Progenitor cell of endocrine pancreas (in vitro differentiated cells): ENCODE measurements at places on chromosomes 12 and 14. TPM values are rescaled to one million over a fixed set of nuclear protein-coding genes. Genes with fewer than 3 reads are reported as not detected.

The FOXA1 gene
- 187 and 196 TPM in 2 replicates for total RNA-seq

DNA sequence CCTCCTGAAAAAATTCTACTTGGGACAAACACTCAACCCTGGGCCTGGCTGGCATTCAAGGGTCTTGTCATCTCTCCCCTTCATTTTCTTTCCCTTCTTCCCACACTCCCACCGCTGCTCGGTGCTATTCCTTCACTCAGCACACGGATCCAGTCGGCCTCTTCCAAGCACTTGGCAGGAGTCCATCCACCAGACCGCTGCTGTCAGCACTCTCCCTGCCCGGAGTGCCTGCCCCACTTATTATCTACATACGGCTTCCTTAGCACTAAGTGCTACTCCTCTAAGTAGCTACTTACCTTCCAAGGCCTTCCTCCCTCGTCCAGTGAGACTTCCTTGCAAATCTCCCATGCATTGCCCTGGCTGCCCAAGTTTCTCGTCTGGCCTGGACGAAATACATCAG lies 29.8 kb downstream of the CALM1 start:
- DNase-seq: no peak

GRCh38 chr14:74255281-74255680 lies 16.0 kb downstream of the VSX2 start:
- DNase-seq: no peak

The CACNA1C gene
- total RNA-seq: 11.7 and 13.5 TPM in 2 replicates

GRCh38 chr12:131242741-131243496 lies 289.2 kb downstream of the ADGRD1 start:
- no peak for DNase-seq

The ANKRD13A gene
- total RNA-seq: 36.0 and 38.0 TPM in 2 replicates

- peak; percentile 87 for DNase-seq
Observed at GRCh38 chr12:48890657-48891418, 25.2 kb upstream of the RND1 start.

The IL22 gene
- total RNA-seq: not detected in 2 replicates

- DNase-seq: peak; percentile 39
Observed at GRCh38 chr12:47742253-47742825, 16.3 kb downstream of the RAPGEF3 start.

DNA sequence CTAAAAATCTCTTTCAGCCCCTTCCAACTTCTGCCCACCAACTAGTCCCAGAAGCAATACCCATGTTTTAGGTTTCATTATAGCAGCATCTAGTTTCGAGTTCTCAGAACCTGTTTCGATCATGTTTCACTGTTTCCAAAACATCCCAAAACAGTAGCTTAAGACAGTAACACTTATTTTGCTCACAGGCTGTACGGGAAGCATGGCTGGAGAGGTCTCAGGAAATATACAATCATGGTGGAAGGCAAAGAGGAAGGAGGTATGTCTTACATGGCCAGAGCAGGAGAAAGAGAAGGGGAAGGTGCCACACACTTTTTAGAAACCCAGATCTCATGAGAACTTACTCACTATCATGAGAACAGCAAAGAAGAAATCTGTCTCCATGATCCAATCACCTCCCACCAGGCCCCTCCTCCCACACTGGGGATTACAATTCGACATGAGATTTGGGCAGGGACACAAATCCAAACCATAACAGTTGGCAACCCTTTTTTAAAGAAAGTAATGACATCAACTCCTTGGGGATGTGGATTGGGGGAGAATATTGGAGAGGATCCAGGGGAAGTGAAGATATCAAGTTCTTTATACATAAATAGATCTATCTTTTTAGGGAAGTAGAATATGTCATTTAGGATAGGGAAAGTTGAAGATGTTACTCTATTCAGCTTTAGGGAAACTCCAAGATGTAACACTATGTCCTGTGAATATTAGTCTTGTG lies 269.9 kb upstream of the PLEKHG7 start:
- DNase-seq: no peak

The RAN gene
- 803 and 832 TPM in 2 replicates for total RNA-seq

- no peak for DNase-seq
Observed at GRCh38 chr14:73743431-73743931, 29.3 kb upstream of the PNMA1 start.

The KRT75 gene
- not detected in 2 replicates for total RNA-seq

- DNase-seq: no peak
Observed at GRCh38 chr12:80443974-80444666, at the start of gene PTPRQ. Gene PTPRQ, plus strand, starts transcription at chr12:80444235. Its CDS starts 111 bp downstream, at chr12:80444346.

- DNase-seq: no peak
Observed at GRCh38 chr12:69099201-69099837, 140.1 kb upstream of the CPSF6 start.

- DNase-seq: no peak
Observed at GRCh38 chr12:54053751-54054741, at the start of gene HOXC4. Gene HOXC4, plus strand, starts transcription at chr12:54053835. Its CDS starts 88 bp downstream, at chr12:54053923.

- DNase-seq: no peak
Observed at GRCh38 chr12:6053541-6053940, 70.9 kb downstream of the VWF start.

GRCh38 chr14:59632381-59632780 lies 55.8 kb upstream of the CCDC175 start:
- DNase-seq: no peak

The TMPRSS12 gene
- not detected in 2 replicates for total RNA-seq

- DNase-seq: no peak
Observed at GRCh38 chr14:96792003-96792402, 5.2 kb upstream of the VRK1 start.

DNA sequence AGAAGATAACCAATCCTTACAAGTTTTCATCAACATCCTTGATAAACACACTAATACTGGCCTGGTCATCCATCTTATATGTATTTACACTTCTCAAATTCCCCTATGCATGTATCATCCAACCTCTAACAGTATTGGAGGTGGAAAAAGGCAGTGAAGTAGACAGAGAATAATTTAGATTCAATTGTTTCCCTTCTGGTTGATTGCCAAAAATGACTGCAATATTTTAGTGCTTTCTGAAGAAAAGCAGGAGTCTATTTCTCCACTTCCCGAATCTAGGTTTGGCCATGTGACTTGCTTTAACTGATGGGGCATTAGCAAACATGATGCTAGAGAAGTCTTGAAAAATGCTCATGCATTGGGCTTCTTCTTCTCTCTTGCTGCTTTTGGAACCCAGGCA lies 78.3 kb upstream of the METAP2 start:
- DNase-seq: no peak

The ORAI1 gene
- total RNA-seq: 18.9 and 19.3 TPM in 2 replicates

The BTG1 gene
- total RNA-seq: 162 and 164 TPM in 2 replicates

DNA sequence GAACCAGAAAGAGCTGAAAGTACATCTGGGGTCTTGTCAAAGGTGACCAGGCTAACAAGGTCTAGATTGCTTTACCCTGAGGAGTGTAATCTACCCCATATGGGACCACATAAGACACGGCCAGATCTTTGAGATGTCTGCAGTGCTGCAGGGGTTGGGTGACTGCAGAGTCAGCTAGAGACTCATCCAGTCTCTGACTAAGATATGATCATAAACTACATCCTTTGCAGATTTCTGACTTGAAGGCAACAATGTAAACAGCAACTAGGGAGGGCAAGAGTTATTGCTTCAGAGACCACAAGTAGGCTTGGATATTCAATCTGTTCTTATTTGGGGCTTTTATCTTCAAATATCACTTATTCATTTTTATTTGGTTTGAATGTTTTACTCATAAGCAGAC lies 1080.5 kb upstream of the FOXG1 start:
- no peak for DNase-seq

The ARHGEF25 gene
- 17.0 and 18.4 TPM in 2 replicates for total RNA-seq

The CCDC197 gene
- not detected in 2 replicates for total RNA-seq
